CD8-positive, alpha-beta memory T cell (primary cell): ENCODE measurements at places on chromosomes 1 and 21. TPM values are rescaled to one million over a fixed set of nuclear protein-coding genes. Genes with fewer than 3 reads are reported as not detected.

The CD2 gene
- 364 TPM for total RNA-seq

The VHLL gene
- not detected for total RNA-seq

The UMODL1 gene
- total RNA-seq: not detected

The ELF3 gene
- total RNA-seq: 0.11 TPM

The F3 gene
- total RNA-seq: 0.16 TPM

The SLC44A3 gene
- 0.31 TPM for total RNA-seq

The RPTN gene
- total RNA-seq: not detected

The GREM2 gene
- not detected for total RNA-seq

The SELENBP1 gene
- not detected for total RNA-seq

The APCS gene
- total RNA-seq: not detected

The BGLAP gene
- 1.5 TPM for total RNA-seq

The OR2T33 gene
- not detected for total RNA-seq

The UQCRHL gene
- total RNA-seq: 2.0 TPM

The OR2L5 gene
- not detected for total RNA-seq

The PCBP3 gene
- total RNA-seq: 0.31 TPM

The SLC45A1 gene
- 0.31 TPM for total RNA-seq

The LCE2A gene
- not detected for total RNA-seq

The OR10Z1 gene
- total RNA-seq: not detected

The ERO1B gene
- 3.6 TPM for total RNA-seq

The NTPCR gene
- total RNA-seq: 31.1 TPM

The HHAT gene
- 1.4 TPM for total RNA-seq

The GFI1 gene
- total RNA-seq: 70.9 TPM

The RAVER2 gene
- 6.8 TPM for total RNA-seq

The DNAH14 gene
- 0.26 TPM for total RNA-seq

The ALX3 gene
- not detected for total RNA-seq

The SV2A gene
- total RNA-seq: 6.0 TPM

The RNU1-3 gene
- 1,300 TPM for total RNA-seq

The DMRTA2 gene
- total RNA-seq: not detected

The MYBPH gene
- total RNA-seq: not detected

The GPR3 gene
- 3.3 TPM for total RNA-seq

The PCP4 gene
- not detected for total RNA-seq

The RGS13 gene
- 0.24 TPM for total RNA-seq
